PC-9 (cell line): ENCODE measurements at places on chromosomes 16 and 17. TPM values are rescaled to one million over a fixed set of nuclear protein-coding genes. Genes with fewer than 3 reads are reported as not detected.
A peak's percentile ranks its signal among the peaks of the same experiment; 100 is the strongest.

DNA sequence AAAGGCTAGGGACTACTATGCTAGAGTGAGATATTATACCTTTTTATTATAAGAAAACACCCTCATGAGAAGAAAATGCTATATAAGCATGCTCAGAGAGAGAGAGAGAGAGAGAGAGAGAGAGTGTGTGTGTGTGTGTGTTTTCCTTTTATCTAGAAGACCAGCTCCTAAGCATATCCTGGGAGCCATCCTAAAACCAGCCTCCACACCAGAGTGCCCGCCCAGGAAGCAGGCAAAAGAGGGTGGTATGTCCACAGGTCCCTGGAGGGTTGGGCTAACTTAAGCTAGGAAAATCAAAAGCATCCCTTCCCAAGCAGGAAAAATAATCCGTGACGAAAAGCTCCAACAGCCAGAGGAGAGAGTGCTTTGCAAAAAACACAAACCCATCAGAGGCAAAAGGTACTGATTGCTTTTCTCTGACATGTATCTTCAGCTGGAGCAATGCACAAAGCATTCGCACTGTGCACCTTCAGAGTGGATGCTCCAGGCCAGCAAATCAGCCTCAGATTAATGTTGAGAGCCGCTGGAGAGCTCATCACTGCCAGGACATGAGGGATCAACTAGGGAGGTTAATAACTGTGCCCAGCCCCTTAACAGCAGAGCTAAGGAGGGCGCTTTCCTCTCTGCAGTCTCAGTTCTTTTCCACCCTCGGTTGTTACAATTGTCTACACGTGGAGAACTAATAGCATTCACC, 125.1 kb downstream of the SLC39A11 start:
- no peak for DNase-seq

GRCh38 chr16:65176603-65177002, 54.7 kb upstream of the CDH11 start:
- no peak for DNase-seq

DNA sequence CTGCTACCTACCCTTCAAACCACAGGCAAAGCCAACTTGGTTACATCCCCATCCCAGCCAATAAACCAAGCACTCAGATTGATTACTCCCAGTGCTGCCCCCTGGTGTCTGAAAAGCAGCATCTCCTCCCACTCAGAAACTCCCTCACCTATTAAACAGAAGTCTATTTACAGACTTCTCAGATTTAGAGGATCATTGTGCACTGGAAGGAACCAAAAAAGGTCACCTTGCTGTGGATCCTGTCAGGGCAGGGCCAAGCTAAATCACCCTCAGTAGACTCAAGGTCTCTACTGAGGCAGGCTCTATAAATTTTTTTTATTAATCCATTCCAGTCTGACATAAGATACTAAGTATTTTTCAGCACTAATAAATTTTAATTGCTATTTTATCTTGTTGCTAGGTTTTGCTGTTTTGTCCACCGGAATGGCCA, 17.6 kb downstream of the HIGD1B start:
- peak; percentile 47 for DNase-seq

The SLC25A39 gene
- 164 and 204 TPM in 2 replicates for total RNA-seq

The VPS25 gene
- total RNA-seq = 38.7 and 48.4 TPM in 2 replicates

The TMEM98 gene
- not detected in 2 replicates for total RNA-seq
